ENCODE measurements at places on chromosomes 2 and 18.
A peak's percentile ranks its signal among the peaks of the same experiment; 100 is the strongest.

DNA sequence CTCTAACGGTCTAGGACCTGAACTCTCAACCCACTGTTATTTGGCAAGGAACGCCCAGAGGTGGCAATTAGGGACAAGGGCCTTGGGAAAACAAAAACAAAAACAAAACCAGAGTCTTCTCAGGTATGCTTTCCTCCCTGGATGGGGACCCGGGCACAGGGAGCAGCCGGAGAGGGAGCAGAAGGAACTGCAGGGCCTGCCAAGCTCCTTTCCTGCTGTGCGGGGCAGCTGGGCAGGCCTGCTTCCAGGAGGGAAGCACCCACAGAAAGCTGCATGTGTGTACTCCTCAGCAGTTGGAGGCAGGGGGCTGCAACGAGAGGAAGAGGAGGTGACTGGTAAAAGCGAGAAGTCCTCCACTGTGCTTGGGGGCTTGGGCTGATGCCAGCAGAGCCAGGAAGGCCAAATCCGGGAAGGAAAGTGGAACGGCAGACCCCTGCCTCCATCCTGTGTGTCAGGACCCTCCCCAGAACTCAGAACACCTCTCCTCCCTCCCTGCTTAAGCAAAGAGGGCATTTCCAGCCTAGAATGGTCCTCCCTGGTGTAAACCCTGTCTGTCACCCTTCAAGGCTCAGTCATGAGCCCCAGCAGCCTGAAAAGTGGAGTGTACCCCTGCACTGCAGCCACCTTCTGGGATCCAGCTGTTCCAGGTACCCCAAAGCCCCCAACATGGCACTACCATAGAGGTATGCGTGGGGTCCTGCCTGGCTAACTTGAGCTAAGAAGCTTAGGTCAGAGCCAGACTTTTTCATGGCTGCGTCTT, 56.3 kb downstream of the DNMT3A start:
- no peak for DNase-seq

GRCh38 chr2:185441486-185442005, 297.1 kb upstream of the FSIP2 start:
- DNase-seq, result no peak

GRCh38 chr2:68280796-68281195, 28.5 kb upstream of the PPP3R1 start:
- DNase-seq, result no peak

DNA sequence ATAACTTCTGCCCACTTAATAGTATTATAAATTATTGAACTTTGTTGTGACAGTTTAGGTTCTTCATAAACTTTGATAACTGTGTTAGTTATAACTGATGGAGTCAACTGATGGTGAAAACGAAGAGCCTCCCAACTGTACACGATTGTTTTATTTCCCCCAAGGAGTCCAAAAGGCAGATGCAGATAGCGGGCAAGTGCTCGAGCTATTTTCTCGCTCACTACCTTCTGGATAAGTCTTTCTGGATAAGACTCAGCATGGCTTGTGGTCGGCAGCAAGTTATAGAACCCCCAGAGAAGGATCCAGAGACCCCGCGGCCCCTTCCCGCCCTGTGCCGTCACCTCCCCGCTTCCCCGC, 517 bp downstream of the GCFC2 start:
- peak; percentile 46 for DNase-seq

DNA sequence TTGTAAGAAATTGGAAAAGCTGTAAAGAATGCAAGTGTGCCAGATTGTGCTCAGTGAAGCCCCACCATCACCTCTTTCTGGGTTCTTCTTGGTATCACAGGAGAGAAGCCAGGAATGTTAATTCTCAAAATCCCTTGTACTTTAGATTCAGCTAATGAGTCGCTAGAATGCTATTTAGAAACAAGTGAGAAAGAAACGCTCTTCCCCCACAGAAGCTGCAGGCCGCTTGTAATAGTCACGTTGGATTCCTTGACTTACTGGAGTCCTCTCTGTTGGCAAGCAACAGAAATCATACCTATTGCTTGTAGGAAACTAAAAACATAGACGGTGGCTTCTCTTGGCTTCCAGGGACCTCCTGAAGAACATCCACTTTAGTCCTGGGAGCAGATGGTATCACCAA, 375.6 kb upstream of the LRATD1 start:
- no peak for DNase-seq

DNA sequence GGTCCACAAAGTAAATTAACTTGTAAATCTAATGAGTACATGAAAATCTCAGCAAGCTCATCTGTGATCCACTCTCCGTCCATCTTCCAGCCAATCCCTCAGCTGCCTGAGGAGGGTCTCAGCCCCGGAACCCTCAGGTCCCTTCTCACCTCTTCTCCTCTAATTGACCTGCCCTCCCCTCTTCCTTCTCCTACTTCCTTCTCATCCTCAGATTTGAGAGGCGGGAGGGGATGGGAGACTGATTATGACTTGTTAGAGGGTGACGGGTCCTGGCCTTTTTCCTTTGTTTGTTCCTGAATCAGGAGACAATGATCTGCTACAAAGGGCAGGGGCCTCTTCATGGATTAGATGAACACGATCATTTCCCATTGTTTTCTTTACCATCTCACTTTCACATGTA, 80.1 kb downstream of the CYBRD1 start:
- no peak for DNase-seq

DNA sequence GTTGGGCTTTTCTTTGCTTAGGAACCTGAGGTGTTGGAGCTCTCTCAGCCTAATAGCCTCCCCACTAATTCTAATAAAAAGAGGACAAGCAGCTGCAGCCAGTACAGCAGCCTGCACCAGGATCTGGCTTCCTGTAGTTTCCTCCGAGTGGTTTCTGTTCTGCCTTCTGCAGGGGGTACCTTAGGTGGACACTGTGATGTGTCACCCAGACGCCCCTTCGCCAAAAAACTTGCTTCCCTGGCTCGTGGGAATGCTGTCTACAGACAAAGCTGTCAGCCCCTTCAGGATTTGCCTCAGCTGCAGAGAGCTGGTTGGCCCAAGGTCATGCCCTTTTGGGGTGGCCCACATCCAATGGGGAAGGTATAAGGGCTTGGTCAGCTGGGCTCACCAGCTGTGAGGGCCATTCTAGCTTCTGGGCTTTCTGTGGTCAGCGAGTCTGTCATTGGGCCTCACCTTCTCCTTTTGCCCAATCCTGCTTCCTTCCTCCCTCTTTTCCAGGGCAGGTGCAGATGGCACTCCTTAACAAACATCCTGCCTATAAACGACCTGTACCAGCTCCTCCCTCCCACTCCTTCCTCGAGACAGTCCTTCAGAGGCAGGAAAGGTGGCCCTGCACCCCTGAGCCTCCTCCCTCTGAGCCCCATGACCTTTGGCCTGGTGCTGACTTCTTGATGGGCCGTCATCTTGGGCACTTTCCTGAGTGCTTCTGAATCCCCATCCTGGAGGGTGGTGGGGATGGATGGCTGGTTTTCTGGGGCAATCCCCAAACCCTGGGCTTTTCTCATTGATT, 44.0 kb upstream of the ROCK2 start:
- no peak for DNase-seq

GRCh38 chr2:235513984-235514626, 20.3 kb downstream of the AGAP1 start:
- no peak for DNase-seq

DNA sequence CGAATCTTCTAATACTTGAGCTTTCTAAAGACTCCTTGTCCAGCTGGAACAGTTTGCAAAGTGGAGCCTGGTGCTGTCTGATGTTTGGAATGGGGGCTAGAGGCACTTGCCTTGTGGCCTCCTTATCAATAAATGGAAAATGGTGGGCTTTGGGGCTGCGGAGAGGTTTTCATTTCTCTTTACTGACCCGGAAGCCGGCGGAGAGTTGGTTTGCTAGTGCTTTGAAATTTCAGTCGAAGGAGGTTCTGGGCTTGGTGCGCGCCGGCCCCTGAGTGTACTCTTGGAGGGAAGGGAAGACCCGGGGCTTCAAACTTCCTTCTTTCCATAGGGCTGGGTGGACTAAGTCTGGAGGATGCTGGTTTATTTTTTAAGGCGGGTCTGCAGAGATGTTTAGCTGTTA, 714 bp downstream of the RPIA start:
- peak; percentile 6 for DNase-seq

GRCh38 chr2:165401285-165401852, 68.1 kb upstream of the CSRNP3 start:
- peak; percentile 74 for DNase-seq

GRCh38 chr18:80041424-80041823, 7.2 kb downstream of the RBFA start:
- no peak for DNase-seq

- DNase-seq, result no peak
Measured at GRCh38 chr2:207929923-207930322, 95.4 kb downstream of the PLEKHM3 start.

DNA sequence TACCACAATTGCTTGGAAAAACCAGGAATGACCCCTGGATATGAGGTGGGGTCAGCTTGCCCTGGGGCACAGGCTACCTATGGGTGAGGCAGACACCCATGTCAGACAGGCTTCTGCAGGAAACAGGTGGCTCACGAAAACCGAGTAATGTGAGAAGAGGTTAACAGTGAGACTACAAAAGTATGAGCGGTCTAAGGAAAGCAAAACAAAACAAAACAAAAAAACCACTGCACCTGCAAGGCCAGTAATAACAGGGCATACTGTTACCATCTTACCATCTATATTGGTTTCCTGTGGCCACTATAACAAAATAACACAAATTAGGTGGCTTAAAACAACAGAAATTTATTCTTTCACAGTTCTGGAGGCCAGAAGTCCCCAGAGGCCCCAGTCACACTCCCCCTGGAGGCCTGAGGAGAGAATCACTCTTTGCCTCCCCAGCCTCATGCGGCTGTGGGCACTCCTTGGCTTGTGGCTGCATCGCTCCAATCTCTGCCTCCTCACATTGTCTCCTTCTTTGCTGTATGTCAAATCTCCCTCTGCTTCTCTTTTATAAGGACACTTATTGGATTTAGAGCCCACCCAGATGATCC, 86.6 kb upstream of the EPC2 start:
- no peak for DNase-seq

- DNase-seq, result no peak
Measured at GRCh38 chr2:219081096-219081495, 20.4 kb upstream of the IHH start.

DNA sequence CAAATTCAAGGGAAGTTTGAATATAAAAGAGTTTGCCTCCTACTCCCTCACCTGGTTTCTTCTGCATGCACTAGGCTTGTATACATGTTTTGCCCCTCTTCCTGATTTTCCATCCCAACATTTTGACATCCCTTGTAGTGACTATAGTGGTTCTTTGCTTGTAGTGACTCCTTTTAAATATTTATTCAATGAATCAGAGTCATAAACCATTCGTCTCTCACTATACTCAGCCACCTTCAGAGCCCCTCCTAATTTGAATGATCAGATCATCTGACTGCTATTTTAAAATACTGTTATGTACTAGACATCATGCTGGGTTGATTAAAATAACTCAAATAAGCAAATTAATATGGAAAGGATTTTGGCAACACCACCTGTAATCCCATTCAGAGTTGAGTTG, 492.1 kb upstream of the PIK3C3 start:
- no peak for DNase-seq

DNA sequence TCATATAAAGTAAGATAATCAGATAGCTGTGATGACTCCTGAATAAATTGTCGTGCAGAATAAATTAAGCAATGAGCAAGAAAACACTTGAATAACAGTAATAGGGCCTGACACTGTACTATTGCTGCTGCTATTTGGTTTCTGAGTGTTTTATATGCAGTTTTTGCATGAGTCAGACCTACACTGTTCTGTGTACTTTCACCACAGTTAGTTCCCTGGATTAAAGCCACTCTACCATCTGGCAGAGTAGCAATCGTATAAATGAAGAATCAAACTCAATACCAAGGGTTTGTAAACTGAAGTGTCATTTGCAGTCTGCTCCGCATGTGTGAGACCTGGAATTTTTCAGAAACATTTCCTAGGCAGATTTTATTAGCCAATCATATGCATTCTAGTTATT, 398.6 kb upstream of the CDH7 start:
- DNase-seq, result no peak

GRCh38 chr2:212392043-212392442, 146.6 kb downstream of the ERBB4 start:
- peak; percentile 28 for DNase-seq

DNA sequence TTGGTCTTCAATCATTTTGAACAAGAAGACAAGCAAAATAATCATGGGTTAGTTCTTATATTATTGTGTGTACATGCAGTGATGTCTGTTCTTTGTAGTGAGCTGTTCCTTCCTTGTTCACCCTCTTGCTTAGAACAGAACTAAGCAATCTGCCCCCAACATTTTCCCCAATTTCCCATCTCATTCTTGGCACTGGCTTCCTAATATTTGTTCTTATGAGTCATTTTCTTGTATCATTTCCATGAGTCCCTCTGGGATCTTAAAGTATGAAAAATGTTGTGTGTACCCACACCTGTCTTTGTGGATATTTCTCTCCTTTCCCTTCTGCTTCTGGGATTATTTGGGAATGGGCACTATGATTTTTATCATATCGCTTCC, 3.5 kb upstream of the IL1B start:
- DNase-seq, result no peak

DNA sequence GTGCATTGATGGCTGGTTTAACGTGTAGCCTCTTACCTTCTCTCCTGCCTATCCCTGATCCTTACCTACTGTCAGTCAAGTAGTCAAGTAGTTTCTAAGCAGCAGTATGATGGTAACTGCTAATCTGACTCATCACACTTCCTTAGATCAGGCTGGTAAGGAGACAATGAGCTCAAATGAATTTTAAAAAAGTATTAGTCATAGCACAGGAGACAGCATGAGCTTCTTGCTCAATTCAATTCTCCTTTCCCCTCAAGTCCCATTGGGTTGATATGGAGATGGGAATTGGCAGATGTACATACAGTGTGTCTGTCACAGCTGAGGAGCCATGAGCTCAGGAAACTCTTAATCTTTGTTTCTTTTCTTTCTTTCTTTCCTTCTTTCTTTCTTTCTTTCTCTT, 799.7 kb downstream of the LRP1B start:
- DNase-seq, result peak; percentile 88

- no peak for DNase-seq
Measured at GRCh38 chr2:200341376-200341775, 34.9 kb downstream of the SPATS2L start.

- peak; percentile 70 for DNase-seq
Measured at GRCh38 chr2:37415128-37415820, 70.8 kb downstream of the QPCT start.
